ENCODE measurements at places on chromosomes 2 and 18.

DNA sequence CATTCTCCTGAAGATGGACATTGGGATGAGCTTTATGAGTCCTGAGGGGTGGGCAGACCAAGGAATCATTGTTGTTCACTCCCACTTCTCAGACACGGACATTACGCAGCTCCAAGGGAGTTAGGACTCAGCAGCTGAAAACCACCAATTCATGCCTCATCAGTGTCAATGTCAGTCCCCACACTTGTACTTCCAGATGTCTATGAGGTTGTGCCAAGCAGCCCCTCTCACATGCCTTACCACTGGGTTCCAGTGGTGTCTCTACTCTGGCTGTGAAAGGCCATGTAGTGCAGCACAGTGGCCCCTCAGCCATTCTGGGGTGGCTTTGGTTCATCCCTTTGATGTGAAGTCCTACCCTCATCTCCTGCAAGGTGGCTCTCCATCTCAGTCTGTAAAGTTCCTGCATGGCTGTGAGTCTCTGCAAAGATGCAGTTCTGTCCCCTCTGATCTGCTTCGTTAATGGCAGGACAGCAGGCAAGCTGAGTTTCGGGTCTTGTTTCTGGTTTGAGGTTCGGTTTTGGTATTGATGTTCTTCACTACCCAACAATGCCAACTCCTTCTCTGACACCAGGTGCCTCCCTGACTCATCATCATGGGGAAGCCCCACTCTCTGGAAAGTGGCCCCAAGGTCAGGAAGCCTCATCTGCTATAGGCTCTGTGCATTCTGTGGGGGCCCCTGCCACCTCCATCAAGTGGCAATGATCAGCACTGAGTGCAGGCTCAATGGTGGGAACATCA is 14.0 kb upstream of the COL6A3 start:
- DNase-seq, result peak; percentile 82

DNA sequence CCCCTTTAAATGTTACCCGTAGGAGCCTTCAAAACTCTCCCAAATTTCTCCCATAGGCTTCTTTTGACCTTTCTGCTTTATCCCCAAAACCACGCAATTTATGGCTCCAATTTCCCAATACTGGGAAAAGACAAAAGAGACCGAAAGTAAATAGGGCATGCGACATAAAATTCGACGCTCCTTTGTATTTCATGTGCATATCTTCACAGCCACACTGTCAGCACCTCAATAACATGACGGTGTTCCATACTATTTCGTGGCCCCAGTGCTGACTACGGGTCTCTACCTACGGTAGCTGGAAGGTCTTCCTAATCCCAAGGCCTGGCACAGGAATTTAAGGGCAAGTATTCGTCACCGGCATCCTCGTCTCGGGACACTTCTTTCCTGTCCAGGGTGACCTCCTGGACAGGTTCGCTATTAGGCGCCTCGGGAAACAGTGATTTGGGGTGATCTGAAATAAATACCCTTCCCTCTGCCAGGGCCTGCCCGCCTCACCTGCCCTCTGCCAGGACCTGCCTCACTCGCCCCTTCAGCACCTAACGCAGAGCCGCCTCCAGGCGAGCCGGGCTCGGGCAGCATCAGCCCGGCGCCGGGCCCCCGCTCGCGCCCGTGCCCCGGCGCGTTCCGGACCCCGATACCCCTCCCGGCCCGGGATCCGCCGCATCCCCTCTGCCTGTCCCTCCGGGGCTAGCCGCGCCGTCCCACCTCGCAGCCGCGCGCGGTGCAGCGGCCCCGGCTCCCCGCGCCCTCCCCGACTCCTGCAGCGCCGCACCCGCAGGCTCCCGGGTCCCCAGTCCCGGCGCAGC is 680 bp downstream of the DTNB start:
- peak; percentile 40 for DNase-seq

DNA sequence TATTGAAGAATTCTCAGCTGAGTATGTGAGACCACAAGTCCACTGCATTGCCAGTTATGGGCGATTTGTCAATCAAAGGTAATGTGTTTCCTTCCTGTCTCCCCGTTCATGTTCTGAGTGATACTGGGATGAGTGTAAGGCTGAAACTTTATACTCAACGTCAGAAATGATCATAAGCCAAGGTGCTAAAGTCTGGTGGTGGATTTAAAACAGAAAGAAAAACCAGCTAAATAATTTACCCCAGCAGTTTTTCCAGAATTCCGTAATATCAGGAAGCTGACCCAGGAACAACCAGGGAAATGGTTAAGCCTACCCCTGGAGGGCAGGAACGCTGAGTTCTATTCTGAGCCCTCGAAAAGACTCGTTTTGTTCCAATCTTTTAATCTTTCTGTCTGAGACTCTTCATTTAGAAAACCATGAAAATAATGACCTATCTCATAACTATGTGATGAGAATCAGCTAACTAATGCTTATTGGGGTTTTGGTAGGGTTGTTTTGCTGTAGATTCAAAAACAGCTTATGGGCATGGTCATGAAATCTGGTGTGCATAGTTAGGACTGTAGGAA is 149.6 kb downstream of the LAMA3 start:
- DNase-seq, result no peak

DNA sequence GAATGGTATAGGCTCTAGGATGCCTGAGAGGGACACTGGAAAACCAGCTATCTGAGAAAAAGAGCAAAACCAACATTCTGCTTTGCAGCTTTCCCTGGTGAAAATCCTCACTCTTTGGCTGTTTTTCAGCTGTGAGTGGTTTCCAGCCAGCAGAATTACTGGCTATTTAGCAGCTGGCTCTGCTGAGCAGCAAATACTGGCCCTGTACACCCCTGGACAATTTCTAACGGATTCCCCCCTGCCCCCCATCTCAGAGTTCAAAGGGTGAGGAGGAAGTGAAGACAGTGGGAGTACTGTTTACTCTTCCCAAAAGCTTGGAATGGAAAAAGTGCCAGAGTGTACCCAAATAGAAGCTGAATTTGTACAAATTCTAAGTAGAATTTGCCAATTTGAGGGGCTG is 26.1 kb upstream of the IMP4 start:
- DNase-seq, result no peak

DNA sequence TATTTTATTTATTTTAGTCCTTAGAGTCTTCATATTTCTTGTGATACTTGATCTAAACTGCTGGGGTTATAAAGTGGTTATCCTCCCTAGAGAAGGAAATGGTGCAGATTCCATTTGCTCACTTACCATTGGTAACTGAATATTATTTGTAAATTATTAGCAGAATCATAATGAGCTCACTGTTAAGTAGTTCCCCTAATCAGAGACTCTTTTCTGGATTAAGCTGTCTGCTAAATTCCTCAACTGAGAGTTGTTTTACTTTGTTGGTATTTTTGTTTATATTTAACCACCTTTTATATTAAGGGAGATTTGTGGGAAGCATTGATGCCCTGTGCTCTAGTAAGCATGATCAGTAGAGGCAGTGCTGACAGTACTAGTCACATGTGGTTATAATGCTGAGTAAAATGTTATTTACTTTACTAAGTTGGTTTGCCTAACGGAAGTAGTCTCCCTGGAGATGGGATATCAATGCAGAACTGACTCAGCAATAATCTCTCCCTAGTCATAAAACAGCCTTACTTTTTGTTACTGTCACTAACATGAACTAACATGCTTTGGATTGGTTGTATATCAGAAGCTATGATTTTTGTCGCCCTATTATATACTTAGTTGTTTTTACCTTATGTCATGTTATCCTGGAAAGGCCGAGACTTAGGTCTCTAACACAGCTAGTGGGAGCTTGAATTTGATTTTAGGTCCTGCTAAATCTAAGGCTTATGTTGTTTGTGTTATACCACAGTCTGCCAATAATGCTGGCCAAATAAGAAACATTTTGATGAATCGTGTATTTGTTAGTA is 166.7 kb downstream of the MCFD2 start:
- no peak for DNase-seq

- no peak for DNase-seq
Observed at GRCh38 chr2:47205576-47206141, 50.6 kb upstream of the STPG4 start.

- no peak for DNase-seq
Observed at GRCh38 chr2:159892990-159893810, 95.2 kb upstream of the CD302 start.

DNA sequence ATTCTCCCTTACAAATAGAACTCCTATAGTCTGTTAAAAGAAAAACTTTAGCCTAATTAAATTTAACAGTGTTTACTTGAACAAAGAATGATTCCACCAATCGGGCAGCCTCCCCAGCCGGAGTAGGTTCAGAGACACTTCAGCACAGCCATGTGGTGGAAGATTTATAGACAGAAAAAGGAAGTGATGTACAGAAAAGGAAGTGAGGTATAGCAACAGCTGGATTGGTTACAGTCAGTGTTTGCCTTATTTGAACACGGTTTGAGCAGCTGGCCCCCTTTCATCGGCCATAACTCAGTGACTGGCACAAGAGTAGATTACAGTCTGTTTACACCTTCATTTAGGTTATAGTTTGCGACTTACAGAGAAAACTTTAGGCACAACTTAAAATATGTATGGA is 2.1 kb upstream of the SKA1 start:
- no peak for DNase-seq

DNA sequence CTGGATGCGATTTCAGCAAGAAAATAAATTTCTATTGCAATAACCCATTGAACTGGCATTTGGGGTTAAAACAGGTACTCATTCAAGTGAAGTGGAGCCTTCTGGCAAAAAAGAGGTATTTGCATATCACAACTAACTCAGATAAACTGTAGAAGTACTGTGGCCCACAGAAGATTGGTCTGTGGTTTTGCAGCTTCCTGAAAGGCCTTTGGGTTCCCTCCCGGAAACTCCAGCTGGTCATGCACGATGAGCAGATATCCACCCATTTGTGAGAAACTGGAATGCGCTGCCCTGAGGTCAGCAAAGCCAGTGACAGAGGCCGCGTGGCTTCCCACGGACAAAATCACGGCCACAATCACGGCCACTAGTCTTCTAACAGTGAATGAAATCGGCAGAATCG is 106.3 kb downstream of the EPHA4 start:
- no peak for DNase-seq

- no peak for DNase-seq
Observed at GRCh38 chr18:27616324-27616723, 431.2 kb upstream of the CHST9 start.
